ENCODE measurements at places on chromosomes 7 and 10.

DNA sequence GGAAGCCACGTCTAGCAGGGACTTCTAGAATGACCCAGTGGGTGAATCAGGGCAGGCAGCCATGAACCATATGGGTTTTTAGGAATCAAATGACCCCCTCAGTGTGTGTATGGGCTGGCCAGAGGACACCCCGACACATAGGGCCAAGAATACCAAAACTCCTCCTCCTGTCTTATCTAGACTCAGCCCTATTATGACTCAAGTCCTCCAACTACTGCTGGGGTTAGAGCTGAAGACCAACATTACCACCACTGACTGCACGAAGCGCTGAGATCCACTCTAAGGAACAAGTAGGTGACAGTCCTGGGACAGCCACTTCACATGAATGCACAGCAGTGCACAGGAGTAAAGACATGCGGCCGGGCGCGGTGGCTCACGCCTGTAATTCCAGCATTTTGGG lies 11.5 kb upstream of the SVOPL start:
- DNase-seq: no peak

DNA sequence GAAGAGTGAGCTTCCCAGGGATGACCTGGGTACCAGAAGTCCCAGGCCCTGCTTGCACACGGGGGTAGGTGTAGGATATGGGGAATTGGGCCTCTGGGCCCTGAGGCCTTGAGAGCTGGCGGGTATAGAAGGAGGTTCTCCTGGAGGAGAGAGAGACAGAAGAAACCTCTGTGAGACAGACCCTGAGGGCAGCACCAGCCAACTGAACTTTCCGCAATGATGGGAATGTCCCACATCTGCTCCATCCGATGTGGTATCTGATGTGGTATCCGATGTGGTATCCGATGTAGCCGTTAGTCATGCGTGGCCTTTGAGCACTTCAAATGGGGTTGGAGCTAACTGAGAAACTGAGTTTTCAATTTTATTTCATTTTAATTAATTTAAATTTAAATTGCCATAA lies 30.6 kb upstream of the PLEKHA1 start:
- DNase-seq: no peak

DNA sequence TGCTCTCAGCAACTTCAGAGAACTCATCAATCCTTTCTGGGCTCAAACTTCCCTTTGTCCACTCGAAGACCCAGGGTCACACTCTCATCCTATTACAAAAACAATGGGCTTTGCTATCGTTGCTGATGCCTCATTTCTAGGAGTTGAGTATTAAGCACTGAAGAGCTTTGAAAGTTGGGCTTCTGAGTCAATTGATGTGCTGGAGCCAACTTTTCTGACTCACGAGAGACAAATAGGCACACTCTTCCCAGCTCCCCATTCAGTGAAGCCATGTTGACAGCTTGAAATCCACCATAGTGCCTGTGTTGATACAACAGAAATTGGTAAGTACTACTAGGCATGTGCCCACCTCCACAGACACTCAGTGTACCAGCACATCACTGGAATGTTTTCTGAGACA lies 97.5 kb upstream of the PRSS58 start:
- DNase-seq: no peak

GRCh38 chr7:93430917-93431588 lies 143.5 kb downstream of the CALCR start:
- no peak for DNase-seq

DNA sequence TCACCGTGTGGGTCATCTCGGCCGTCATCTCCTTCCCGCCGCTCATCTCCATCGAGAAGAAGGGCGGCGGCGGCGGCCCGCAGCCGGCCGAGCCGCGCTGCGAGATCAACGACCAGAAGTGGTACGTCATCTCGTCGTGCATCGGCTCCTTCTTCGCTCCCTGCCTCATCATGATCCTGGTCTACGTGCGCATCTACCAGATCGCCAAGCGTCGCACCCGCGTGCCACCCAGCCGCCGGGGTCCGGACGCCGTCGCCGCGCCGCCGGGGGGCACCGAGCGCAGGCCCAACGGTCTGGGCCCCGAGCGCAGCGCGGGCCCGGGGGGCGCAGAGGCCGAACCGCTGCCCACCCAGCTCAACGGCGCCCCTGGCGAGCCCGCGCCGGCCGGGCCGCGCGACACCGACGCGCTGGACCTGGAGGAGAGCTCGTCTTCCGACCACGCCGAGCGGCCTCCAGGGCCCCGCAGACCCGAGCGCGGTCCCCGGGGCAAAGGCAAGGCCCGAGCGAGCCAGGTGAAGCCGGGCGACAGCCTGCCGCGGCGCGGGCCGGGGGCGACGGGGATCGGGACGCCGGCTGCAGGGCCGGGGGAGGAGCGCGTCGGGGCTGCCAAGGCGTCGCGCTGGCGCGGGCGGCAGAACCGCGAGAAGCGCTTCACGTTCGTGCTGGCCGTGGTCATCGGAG lies 1.8 kb downstream of the ADRA2A start:
- DNase-seq: no peak

- no peak for DNase-seq
Measured at GRCh38 chr7:66539902-66540375, 88.7 kb upstream of the KCTD7 start.

DNA sequence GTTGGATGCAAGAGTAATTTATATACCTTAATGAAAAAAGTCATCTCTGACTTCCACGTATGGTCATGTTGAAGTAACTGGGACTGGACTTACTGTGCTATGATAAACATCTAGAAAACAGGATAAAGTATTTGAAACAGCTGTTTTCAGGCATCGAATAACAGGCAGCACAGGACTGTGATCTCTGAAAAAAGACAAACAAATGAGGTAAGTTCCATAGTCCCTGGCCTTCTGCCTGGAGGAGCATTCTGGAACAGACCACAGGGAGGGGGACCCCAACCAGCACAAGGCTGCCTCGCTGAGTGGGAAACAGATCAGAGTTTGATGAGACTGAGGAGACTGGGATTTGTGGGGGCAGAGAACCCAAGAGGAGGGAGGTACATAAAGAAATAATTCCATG lies 89.1 kb upstream of the HABP2 start:
- DNase-seq: no peak

GRCh38 chr10:70849582-70850016 lies 33.9 kb downstream of the SGPL1 start:
- DNase-seq: no peak

DNA sequence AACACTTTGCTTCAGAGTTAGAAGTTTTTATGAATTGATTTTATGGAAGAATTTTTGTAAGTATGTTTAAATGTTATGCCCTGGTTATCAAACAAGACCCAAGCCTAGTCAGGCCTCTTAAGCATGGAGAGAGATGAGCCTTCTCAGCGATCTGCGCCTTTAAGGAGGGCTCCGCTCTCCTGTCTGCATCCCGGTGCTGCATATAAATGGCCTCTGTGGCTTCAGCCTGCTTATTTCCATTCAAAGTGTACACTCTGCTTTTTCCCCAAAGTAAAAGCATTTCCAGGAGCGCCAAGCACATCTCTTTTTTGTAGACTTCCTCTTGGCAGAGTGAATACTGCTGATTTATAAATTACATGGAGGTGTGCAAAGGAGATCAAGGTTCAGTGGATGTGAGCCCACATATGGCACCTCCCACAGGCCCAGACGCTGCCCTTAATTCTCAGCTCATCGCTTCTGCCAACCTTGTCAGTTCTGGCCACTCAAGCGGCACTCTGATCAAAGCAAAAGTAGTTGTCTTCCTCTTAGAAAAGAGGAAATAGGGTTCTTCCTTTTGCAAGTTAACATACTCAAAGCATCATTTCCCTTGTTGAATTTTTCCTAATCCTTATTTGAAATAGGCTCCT lies 70.0 kb upstream of the SFMBT2 start:
- no peak for DNase-seq

- no peak for DNase-seq
Measured at GRCh38 chr10:24351961-24352360, 143.0 kb downstream of the KIAA1217 start.

GRCh38 chr7:132059141-132059540 lies 502.7 kb upstream of the PODXL start:
- DNase-seq: no peak

- DNase-seq: no peak
Measured at GRCh38 chr10:62083412-62084267, 182.1 kb downstream of the ARID5B start.

GRCh38 chr7:94205529-94205928 lies 189.2 kb upstream of the COL1A2 start:
- no peak for DNase-seq

DNA sequence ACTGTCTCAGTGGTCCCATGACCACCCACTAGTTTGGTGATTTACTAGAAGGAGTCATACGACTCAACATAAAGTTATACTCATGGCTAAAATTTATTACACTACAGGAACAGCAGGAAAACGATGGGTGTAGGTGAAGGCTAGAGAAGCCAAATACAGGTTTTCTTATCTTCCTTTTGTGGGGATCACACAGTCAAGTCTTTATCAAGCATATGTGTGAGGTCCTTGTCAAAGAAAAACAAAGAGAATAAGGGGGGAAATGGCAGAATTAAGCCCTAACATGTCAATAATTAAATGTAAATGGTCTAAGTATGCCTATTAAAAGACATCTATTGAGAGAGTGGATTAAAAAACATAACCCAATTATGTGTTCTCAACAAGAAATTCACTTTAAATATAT lies 47.8 kb upstream of the UBN2 start:
- DNase-seq: no peak

DNA sequence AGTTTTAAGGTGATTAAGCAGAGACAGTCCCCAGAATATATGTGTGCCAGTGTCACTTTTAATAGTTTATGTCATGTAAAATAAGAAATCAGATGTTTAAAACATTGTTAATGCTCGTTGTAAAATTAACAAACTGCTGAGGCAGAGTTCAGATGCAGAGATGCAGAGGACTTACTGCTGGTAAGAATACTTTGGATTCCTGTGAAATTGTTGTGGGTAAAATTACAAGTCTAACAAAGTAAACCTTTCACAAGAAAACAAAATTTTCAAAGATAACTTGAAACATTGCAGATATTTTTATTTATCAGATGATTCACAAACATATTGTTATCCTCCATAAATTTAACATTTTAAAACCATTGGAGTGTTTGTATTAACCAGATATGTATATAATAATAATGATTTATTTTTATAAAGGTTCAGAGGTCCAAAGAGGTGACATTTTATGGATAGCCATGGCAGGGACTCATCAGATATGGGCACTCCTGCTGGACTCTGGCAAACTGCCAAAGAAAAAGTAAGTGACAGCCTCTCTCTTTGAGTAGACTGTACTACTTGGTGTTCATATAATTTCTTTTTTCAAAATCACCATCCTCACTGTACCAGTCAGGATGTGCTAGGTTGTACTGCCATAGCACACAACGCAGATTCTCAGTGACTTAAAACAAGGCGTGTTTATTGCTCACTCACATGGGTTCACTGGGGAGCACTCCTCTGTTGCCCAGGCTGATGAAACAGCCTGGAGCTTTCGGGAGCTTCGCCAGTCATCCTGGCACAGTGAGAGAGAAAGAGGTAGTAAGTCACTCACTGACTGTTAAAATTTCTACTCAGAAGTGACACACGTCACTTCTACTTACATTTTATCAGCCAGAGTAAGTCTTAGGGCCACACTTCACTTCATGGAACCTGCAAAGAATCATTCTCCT lies 43.5 kb downstream of the NHLRC2 start:
- no peak for DNase-seq

DNA sequence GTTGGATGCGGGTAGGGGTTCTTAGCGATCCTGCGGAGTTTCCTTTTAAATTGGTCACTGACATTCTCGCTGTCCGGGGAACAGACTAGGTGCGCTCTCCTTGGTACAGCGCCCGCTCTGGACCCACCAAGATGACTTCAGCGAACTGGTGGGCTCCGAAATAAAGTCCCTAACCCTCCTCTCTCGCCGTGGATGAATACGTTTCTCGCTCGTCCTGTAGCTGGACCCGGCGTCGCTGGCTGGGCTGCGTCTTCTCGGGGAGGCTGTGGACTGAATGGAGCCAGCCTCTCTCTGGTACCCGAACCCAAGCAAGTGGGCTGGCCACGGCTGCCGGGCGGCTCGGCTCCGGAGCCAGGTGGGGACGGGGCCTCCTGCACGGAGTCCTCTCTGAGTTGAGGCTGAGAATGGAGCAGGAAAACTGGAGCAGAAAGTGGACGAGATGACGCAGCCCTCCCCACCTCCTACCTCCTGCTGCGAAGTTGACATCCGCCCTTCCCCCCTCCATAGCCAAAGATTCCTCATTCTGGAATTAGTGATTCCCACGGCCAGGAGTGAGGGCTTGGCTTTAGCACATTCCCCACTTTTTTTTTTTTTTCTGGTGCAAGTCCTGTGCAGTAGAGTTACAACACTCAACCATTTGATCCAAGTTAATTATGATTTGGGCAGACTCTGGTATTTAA lies 1.5 kb downstream of the UNC5B start:
- no peak for DNase-seq

DNA sequence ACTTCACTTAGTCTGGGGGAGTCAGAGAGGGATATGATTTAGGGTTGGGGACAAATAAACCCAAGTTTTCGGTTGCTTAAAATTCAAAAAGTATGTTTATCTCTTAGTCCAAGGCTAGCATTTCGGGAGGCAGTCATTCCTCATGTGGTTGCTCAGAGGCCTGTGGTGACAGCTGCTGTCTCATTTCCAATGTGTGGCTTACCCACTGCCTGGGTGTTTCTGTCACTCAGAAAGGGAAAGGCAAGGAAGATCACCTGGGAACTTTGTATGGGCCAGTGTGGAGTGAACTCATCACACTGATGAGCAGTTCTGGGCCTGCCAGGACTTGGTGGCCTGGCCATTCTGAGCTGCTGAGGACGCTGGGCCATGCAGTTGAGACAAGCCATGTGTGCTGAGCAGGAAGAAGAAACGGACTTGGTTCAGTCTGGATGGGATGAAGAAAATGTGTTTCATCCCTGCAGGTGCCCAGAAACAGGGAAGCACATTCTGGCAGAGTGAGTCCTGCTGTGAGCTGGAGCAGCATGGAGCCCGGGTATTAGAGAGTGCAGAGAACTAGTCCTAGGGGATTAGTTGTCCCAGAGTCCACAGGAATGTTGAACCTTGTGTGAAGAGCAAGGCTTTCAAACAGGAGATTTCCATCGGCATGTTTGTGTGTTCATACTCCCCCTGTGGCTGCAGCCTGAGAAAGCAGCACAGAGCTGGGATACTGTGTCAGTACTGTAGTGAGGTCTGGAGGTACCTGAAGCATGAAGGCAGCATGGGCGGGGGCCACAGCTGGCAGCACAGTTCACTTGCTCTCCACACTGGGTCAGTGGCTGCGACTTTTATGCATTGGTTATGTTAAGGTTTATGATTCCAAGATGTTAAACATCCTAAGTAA lies 211.1 kb upstream of the IGFBP3 start:
- no peak for DNase-seq

DNA sequence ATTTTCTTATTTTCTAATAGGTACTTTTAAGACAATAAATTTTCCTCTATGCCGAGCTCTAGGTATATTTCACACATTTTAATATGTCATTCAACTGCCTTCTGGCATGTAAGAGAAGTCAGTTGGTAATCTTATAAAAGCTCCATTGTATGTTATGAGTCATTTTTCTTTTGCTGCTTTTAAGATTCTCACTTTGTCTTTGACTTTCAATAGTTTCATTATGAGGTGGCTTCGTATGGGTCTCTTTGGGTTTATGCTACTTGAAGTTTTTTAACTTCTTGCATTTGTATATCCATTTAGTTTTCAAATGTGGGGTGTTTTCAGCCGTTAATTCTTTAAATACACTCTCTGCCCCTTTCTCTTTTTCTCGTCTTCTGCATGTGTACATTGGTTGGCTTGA lies 80.5 kb downstream of the ABCA13 start:
- no peak for DNase-seq
